Kidney (tissue), 22 donors: ENCODE measurements at places on chromosomes 3 and 15.

GRCh38 chr3:133162670-133163305 lies 124.6 kb downstream of the TMEM108 start:
- DNase-seq = no peak

- DNase-seq = peak; percentile 84
These were observed 806 bp downstream of the KLHL25 start for GRCh38 chr15:85793641-85794597.

DNA sequence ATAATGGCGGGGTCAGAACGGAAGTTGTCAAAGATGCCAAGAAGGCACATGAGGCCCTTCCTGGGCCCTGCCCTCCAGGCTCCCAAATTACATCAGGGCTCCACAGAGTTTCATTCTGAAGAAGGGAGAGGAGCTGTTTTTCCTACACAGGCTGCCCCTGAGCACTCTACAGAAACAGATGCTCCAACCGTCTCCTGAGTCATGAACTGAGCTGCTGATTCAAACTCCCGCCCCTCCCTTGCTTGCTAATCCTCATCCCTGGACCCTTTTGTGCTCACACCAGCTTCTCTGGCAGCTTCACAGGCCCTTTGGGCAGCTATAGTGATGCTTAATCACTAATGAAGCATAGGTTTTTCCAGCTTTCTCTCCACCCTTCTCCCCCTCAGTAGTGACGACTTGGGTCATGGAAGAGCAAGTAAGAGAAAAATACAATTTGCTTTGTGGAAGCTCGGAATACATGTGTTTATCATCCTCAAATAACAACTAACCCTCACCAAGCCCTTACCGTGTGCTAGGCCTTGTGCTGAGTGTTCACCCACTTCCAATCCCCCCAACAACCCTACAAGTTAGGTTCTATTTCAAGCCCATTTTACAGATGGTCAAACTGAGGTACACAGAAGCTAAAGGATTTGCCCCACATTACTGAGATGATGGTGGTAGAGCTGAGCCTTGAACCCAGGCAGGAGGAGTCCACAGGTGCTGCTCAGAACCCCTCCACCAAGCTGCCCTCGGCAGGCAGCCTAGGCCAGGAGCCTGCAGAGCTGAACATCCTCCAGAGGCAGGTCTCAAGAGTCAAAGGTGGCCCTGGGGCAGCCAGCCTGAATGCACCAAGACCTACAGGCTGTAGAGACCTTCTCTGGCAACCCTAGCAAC lies 21.9 kb downstream of the MEGF11 start:
- no peak for DNase-seq

DNA sequence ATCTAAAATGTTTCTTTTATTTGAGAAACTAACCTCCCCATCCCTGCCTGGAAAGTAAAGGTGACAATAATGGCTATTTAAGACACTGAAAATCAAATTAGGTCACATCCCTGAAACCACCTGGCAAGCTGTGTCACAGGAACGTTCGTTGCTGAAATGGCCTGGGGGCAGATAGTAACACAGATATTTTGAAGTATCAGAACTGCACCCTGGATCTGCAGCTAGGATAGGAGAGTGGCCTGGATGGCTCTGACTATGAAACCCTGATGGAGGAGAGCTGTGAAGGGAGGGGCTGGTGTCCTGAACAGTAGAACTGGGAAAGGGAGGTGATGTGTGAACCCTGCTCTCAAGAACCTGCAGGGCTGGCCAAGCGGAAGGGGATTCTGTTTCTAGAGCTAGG lies 648.3 kb upstream of the CFAP20DC start:
- no peak for DNase-seq

- DNase-seq = no peak
These were observed 8.9 kb upstream of the SGO1 start for GRCh38 chr3:20194793-20195460.

DNA sequence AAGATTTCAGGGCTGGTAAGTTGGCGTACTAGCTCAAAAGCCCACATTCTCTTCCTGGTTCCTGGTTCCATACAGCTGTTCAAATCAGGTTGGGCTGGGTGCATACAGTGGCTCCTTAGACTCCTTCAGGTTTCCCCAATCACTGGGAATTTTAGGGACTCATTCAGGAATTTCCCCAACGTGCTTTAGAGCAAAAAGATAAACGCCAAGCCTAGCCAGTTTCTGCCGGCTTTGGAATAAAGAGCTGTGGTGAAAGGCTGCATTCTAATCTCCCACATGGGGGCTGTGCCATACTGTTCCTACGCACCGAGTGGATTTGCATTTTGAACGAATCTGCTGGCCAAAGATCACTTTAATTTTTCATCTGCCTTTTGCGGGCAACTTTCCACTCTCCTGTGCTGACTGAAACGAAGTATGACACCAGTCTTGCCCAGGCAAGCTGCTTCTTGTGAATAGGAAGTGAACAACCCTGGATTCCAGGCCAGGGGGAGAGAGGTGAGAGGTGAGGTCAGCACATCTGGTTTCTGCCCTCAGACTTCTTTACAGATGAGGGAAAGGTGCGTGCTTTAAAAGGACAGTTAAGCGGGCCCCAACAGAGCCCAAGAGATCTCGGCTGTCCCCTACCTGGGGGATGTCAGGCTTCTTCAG lies 184.2 kb upstream of the PDZRN3 start:
- no peak for DNase-seq

DNA sequence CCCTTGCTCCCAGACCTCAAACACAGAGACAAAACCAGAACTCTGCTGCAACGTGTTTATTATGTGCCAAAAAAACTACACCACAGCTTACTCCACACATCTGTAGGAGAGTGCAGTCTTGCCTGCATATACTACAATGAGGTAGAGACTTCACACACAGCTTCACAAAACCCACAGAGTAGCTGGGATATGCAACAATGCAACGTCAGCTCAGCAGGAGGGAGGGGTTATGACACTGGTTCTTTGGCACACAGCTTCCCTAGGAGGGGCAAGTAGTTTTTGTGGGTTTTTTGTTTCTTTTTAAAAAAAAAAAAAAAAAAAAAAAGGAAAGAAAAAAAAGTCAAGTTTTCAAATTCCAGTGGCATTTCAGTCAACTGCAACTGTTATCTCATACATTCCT lies 2.9 kb upstream of the RPS17 start:
- no peak for DNase-seq

GRCh38 chr15:38608682-38609081 lies 44.1 kb upstream of the RASGRP1 start:
- DNase-seq = no peak

DNA sequence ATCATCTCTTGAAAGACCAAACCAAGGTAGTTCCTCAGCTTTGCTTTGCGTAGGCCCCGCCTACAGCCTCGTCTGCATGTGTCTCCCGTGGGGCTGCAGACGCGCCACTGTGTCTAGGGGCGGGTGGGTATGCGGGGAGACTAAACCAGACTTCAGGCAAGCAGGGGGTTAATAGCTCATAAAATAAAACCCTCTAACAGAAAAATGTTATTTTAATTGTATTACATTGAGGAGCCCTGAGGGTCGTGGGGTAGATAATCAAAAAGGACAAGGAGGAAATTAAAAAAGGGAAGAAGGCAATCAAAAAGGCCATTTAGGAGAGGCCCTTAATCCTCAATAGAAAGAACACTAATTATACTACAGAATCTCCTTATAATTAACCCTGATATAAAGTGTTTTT lies 247.6 kb upstream of the ICE2 start:
- DNase-seq = no peak

GRCh38 chr3:98692787-98693473 lies 70.2 kb upstream of the ST3GAL6 start:
- no peak for DNase-seq

- peak; percentile 62 for DNase-seq
These were observed 28.2 kb upstream of the PDZRN3 start for GRCh38 chr3:73652896-73653295.
